ENCODE measurements at places on chromosomes 12 and 14.

GRCh38 chr14:71324767-71325272, 417.6 kb downstream of the PCNX1 start:
- DNase-seq = no peak

- no peak for DNase-seq
Observed at GRCh38 chr14:81485372-81485771, 48.3 kb downstream of the SEL1L start.

DNA sequence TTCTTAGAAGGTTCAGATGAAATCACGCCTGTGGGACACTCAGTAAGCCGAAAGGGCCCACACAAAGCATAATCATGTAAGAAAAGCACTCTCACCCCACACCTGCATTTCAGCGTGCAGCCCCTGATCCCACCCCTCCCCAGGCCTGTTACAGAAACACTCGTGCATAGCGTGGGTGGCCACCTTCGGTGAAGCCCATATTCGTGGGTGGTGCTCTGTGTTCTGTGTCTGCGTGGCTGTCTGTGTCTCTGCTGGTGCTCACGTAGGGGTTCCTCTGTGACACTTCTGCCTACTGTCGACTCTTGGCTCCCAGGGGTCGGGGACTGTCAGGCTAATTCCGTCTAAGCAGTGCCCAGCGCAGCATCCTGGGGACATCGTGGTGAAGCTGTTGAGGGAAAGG, 74.0 kb downstream of the B4GALNT3 start:
- DNase-seq = no peak

DNA sequence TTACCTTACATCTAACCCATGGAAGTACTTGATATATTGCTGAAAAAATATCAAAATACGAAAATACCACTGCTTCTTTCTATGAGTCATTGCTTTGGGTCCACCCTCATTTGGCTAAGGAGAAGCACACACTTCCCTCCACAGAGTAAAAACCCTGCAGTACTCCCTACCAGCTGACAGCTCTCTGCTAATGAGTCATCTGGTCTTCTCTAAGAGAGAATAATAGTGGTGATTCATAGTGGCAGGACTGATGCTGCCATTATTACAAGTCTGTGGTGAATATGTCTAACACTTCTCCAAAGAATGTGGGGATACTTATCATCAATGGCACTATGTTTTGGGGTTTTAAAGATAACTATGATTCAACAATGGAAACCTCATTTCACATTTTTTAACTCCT, 90.7 kb downstream of the PPFIA2 start:
- peak; percentile 92 for DNase-seq

DNA sequence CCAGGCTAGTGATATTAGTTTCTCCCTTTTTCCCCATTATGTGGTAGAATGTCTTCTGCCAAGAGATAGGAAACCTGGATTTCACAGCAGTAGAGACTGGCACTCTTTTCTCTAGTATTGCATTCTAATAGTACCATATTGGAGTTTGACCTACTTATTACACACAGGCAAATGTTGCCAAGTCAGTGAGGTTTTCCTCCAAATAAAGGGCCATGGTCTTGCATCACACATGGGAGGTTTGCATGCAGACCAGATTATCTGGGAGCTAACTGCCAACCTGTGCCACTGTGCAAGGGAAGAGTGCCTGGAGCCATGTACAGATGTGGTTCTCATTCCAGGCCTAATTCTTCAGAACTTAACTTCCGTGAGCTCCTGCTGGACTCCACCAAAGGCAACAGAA, 113.3 kb downstream of the ANO6 start:
- DNase-seq = no peak

DNA sequence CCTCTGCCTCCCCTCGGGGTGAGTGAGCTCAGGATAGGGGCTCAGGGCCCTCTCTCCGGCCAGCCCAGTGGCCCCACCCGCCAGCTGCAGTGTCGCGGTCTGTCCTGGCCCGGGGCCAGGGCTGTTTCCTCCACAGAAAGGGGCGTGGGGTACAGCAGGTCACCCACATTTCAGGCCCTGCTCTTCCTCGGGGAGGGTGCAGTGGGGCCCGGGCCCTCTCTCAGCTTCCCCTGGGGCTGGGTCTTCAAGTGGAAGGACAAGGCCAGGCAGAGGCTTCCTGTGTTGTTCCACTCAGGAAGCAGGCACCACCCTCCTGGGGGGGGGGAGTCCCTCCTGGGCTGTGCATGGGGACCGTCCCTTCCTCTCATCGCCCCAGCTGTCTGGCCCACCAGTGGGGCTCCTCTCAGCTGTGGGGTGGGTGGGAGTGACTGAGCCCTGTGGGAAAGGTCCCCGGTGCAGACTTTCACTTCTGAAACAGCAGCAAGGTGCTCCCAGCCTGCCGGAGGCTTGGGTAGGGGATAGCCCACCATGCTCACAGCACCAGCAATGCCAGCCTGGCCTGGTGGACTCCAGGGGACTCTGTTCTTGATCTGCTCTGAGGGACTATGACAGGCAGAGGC, 3.7 kb downstream of the GPR132 start:
- DNase-seq = no peak

GRCh38 chr12:106239951-106240335, 7.9 kb downstream of the CKAP4 start:
- no peak for DNase-seq

GRCh38 chr14:91388551-91388975, 29.1 kb downstream of the CCDC88C start:
- no peak for DNase-seq

DNA sequence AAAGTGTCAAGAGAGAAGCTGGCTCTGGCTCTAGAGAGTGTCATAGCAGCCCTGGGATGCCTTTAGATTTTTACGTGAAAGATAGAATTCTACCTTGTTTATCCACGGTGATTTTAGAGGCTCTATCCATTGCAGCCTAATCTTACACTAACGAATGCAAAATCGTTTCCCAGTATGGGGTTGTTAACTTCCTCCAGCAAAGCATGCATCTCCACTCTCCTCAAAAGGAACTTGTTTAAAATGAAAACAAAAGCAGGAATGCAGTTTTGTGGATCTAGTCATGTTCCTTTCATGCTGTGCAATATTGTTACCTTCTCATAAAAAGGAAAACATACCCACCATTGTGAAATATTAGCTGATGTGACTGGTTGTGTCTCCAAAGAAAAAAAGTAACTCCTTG, 88.4 kb downstream of the ANO2 start:
- DNase-seq = no peak

- DNase-seq = no peak
Observed at GRCh38 chr14:101109347-101109638, 205.8 kb upstream of the RTL1 start.

DNA sequence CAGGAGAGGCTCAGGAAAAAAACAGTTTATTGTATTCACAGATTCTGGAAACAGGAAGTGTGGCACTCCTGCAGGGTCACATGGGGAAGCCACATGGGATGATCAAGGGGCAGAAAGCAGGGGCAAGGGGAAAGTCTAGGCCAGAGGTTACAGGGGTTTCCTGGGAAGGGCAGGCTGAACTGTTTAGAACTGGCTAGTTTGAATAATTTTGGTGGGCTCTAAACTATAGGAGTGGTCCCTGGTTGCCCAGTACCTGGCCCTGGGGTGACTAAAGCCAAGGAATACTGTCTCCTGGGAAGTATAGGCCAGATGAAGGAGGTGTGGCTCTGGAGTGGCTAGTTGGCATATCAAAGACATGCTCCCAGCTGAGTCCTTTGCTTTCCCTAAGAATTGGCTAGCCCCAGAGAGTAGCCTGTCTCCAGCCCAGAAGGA, 169.2 kb downstream of the SLC41A2 start:
- DNase-seq = no peak

DNA sequence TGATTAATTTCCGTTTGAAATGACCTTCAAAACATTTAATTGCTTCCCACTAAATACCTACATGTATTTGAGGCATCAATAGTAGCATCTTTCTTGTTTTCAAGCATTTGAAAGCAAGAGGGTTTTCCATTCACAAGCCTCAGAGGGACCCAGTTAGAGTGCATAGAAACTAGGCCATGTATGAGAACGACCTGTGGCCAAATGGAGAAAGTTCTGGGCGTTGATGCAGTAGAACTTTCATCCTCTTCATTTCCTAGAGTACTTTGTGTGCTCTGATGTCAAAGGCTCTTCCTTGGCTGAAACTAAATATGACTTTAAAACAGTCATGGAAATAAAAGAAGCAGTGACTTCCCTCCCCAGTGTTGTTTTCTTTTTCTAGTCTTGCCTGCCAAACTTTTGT, 944 bp upstream of the DHRS7 start:
- no peak for DNase-seq

DNA sequence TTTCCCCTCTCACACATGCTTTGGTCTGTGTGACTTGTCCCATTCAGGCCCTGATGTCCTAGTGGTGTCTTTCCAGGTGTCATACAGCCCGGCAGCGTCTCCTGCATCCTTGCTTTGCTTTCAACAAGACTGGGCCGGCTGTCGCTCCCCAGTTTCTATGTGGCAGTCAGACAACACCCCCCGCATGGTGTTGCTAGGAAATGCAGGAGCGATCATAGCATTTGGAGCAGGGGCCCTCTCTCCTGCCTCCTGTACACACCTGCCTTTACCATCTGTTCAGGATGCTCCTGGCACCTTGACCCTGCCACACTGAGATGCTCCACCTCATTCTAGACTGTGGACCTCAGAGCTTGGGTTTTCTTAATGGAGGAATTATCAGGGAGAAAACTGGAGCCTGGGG, 29.5 kb downstream of the CACNA1C start:
- DNase-seq = no peak

GRCh38 chr12:96150442-96150841, 43.7 kb upstream of the ELK3 start:
- no peak for DNase-seq

DNA sequence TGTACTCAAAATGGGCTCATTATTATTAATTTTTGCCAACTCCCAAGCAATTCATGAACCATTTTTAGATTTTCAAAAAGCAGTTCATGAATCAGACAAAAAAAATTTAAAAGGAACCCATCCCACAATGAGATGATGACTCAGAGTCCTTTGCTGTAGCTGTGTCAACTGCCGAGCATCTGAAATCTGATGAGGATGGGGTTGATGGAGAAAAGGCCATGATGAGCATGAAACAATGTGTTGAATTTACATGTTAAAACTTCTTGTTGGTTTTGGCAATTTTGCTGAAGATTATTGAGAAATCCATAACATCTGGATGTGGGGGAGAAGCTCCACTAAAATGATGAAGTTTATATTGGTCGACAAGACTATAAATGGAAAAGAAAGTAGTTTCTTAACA, 378.0 kb downstream of the FOXG1 start:
- peak; percentile 88 for DNase-seq

- DNase-seq = no peak
Observed at GRCh38 chr12:24955389-24955788, 6.5 kb upstream of the BCAT1 start.

- no peak for DNase-seq
Observed at GRCh38 chr12:93847517-93848474, 170.6 kb downstream of the CRADD start.
